ENCODE measurements at places on chromosomes 1 and 21.

DNA sequence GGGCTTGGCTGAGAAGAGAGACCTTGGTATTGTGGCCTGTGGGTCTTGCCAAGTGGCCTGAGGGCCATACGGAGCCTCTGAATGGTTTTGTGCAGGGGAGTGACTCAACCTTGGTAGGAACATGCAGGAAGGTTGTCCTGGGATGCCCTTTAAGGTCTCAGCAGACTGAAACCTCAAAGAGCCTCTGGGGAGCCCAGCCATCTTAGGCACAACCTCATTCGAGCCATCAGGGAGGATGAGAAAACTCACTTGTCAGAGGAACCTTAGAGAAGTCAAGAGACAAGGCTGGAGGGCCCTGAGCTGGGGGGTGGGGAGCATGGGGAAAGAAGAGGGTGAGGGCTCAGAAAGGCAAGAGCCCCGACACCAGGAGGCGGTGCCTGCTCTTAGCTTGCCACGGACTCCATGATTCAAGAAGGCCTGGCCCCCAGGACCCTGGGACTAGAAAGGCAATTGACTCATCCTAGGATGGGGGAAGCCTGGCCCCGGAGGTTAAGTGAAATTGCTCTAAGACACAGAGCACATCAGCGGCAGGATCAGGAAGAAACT lies 13.0 kb downstream of the IFI6 start:
- DNase-seq: no peak

GRCh38 chr1:3654549-3655281 lies 2.4 kb downstream of the TP73 start:
- DNase-seq: no peak

DNA sequence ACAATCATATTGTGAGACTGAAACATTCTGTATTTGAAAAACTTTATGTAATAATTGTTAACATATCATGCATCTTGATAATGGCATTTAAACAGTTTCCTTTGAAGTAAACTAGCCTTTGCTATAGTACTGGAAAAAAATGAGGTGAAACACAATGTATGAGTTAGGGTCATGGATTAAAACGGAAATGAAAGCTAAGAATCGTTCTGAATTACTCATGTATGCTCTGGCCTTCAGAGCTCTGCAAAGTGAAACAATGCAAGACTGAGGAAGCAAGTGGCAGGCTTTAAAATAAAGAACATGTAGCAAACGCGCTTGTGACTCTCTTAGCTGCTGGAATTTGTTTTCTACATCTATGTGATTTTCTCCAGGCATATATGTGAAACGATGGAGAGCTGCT lies 317.1 kb downstream of the DPYD start:
- DNase-seq: peak; percentile 1

DNA sequence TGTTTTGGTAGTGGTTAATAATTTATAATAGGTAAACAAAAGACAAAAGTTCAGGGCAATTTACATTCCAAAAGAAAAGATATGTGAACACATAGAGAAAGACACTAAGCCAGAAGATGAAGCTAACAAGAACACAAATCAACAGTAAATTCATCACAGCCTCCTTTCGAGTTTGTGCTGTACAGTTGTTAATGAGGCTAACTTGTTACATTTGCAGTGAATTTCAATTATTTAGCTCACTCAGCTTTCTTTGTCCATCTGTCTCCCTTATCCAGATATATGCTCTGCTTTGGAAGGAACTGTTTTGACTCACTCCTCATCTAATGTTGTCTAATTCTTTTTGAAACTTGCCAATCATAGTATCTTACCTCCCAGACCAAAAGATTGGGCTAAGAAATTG lies 423.3 kb upstream of the OLFM3 start:
- no peak for DNase-seq

GRCh38 chr1:63557365-63557987 lies 34.2 kb downstream of the EFCAB7 start:
- DNase-seq: no peak

GRCh38 chr1:230986976-230987375 lies 8.1 kb downstream of the ARV1 start:
- DNase-seq: no peak

GRCh38 chr21:34801519-34802132 lies 132.8 kb downstream of the CLIC6 start:
- no peak for DNase-seq

GRCh38 chr1:241688940-241689368 lies 36.9 kb downstream of the WDR64 start:
- no peak for DNase-seq

DNA sequence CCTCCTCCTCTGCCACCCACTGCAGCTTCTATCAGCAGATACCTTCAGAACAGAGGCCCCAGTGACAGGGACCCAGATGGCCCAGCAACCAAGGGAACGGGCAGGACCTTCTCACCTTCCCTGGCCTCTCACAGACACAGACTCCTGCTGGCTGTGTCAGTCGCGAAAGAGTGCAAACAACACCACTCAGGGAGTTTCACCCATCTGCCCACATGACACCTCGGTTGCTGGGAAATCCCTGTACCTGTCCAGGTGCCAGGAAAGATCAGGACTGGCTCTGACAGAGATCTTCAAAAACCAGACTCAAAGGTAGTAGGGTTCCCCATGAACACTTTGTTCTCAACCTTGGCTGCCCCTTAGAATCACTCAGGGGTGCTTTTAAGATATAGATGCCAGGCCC lies 83.5 kb upstream of the HIVEP3 start:
- DNase-seq: no peak

DNA sequence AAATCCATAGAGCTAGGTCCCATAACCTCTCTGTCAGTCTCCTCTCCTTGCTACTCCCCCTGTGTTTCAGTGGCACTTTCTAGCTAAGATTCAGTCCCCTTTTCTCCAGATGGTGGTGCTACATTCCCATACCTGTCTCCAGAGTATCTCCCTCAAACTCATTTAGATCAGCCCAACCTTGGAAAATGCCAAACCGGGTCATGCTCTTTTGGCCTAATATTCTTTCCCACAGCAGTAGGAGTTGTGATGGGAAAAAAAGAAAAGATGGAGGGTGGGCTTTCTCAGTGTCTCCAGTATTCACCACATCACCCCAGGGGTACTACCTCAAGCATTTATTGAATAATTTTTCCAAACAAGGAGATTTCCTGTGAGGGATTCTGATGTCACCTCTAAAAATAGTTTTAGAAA lies 3.2 kb upstream of the RXFP4 start:
- DNase-seq: peak; percentile 61

DNA sequence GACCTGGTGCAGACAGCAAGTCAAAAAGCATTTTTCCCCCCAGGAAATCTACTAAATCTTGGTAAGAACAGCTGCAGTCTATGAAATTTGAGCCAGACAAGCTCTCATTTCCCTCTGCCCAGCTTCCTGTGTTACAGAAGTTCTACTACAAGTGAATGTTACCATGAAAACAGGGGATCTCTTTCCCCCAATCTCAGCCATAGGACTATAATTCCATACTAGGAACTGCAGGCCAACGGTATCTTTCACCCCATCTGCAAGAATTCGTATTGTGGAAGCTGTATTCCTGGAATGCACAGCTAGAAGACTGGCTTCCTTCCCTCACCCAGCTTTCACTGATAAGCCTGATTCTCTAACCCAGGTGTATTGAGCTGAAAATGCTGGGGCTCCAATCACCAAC lies 1655.4 kb downstream of the BRINP3 start:
- no peak for DNase-seq

GRCh38 chr1:221925947-221926346 lies 184.1 kb upstream of the DUSP10 start:
- no peak for DNase-seq

GRCh38 chr1:20590306-20590777 lies 1.4 kb downstream of the CDA start:
- DNase-seq: no peak

GRCh38 chr21:29730281-29730680 lies 209.5 kb downstream of the GRIK1 start:
- DNase-seq: no peak

GRCh38 chr1:221336126-221336525 lies 405.8 kb downstream of the DUSP10 start:
- no peak for DNase-seq

DNA sequence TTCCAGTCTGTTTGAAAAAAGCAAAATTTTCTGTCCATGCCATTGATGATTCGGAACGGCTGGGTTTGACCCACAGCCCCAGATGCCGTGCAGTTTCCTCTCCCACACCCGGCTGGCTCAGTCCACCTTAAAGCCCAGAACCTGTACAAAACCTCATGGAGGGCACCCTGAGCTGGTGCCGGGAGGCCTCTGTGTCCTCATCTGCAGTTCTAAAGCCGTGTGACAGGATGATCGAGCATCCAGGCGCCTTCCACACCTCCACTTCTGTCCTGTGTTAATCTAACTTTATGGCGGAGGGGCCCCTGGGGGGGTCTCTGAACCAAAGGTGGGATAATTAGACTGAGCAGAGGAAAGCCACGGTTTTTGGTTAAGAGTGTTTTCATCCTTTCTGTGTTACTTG lies 49.6 kb downstream of the SLC37A1 start:
- DNase-seq: no peak

GRCh38 chr1:202274611-202275010 lies 67.1 kb downstream of the UBE2T start:
- DNase-seq: no peak

DNA sequence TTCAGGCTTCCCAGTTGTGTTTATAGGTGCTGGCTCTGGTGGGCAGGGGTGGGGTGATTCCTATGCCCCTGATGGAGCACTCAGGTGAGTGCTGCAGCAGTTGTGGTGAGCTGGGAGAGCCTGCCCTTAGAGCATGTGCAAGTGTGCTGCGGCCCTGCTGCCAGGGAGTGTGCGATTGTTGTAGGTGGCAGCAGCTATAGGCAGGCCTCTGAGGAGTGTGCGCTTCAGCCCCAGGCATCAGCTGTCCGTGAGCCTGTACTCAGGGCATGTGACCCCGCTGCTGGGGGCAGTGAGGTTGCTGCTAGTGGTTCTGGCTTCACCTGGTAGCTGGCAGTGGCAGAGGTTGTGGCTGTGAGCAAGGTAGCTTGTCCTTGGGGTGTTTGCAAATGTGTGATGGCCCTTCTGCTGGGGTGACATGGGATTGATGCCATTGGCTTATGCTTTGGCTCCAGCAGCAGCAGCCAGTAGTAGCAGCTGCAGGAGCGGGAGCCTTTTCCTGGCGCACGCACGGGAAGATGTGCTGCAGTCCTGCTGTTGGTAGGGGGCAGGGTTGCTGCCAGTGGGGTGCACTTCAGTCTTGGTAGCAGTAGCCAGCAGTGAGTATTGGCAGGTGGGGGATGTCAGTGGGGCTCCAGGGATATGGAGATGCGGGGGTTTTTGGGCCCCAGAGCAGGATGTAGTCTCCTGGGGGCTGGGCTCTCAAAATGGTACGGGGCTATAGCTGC lies 37.7 kb downstream of the SYCP1 start:
- no peak for DNase-seq

GRCh38 chr1:206067486-206068227 lies 14.7 kb downstream of the RHEX start:
- DNase-seq: no peak

- peak; percentile 84 for DNase-seq
Measured at GRCh38 chr1:26408604-26409003, 2.0 kb upstream of the LIN28A start.

GRCh38 chr1:237146241-237146640 lies 104.3 kb downstream of the RYR2 start:
- DNase-seq: peak; percentile 56

DNA sequence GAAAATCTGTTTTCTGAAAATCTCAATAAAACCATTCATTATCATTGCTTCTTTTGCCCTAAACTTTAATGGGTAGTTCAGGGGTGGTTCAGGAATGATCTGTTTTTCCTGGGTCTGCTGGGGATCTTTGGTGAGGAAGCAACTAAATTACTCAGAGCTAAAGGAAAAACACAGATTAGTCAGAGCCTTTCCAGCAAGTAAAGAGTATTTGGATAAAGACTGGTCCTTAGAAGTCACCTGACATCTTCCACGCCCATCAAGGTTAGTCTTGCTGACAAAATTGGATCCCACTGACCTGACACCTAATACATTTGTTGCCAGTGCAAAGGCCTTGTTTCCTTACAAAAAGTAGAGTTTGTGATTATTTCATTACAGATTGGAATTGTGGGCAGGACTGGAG lies 24.2 kb downstream of the HSPA13 start:
- no peak for DNase-seq

GRCh38 chr1:51776408-51776807 lies 102.1 kb downstream of the NRDC start:
- DNase-seq: no peak

GRCh38 chr1:234916840-234917239 lies 211.8 kb downstream of the TOMM20 start:
- DNase-seq: no peak

- DNase-seq: no peak
Measured at GRCh38 chr21:43603233-43603626, 56.1 kb downstream of the HSF2BP start.

DNA sequence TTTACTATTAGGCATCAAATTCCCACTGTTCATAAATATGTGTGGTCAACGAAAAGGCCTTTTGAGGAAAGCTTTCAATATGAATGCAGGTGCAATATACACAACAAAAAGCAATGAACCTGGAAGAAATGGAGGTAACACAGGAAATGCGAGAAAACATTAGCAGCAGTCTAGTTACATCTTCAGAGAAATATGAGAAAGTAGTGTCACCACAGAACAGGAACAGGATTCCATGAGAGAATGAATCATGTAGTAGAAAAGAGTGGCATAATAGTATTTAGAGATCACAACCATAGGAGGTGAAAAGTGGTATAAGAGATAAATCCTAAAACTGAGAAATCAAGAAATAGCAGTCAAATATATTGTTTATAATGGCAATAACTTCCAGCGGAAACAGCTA lies 103.7 kb downstream of the AK5 start:
- no peak for DNase-seq

GRCh38 chr1:212292250-212293105 lies 7.3 kb downstream of the PPP2R5A start:
- no peak for DNase-seq

- DNase-seq: no peak
Measured at GRCh38 chr1:29909962-29910361, 673.6 kb downstream of the PTPRU start.

GRCh38 chr1:230823426-230823825 lies 44.9 kb downstream of the C1orf198 start:
- no peak for DNase-seq

- no peak for DNase-seq
Measured at GRCh38 chr1:157033357-157033876, 12.1 kb downstream of the ARHGEF11 start.

DNA sequence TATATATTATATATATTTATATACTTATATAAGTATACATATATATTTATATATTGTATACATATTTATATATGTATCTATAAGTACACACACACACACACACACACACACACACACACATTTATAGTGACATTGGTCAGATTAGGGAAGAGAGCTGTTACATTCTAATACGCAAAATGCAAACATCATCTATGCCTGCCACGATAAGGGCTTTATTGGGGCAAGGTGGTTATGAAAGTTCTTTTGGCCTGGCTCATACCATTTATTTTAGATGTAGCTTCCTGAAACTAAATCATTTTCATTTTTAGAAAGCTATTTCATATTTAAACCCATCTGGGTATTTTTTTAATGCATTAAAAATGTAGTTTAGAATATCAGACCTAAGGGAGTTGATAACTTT lies 82.8 kb downstream of the MAST2 start:
- DNase-seq: no peak

- DNase-seq: no peak
Measured at GRCh38 chr21:30434033-30434631, 4.1 kb downstream of the KRTAP13-4 start.

GRCh38 chr21:31889460-31889859 lies 16.6 kb downstream of the HUNK start:
- DNase-seq: no peak

Data from right renal pelvis (tissue), 4 donors.